LNCaP clone FGC (cell line): ENCODE measurements at places on chromosomes 6 and 20.

GRCh38 chr6:96469312-96469711 is 52.3 kb upstream of the UFL1 start:
- no peak for DNase-seq

GRCh38 chr6:53630533-53631226 is 34.9 kb downstream of the KLHL31 start:
- DNase-seq, result no peak

GRCh38 chr6:127637830-127638409 is 60.9 kb downstream of the C6orf58 start:
- DNase-seq, result no peak

DNA sequence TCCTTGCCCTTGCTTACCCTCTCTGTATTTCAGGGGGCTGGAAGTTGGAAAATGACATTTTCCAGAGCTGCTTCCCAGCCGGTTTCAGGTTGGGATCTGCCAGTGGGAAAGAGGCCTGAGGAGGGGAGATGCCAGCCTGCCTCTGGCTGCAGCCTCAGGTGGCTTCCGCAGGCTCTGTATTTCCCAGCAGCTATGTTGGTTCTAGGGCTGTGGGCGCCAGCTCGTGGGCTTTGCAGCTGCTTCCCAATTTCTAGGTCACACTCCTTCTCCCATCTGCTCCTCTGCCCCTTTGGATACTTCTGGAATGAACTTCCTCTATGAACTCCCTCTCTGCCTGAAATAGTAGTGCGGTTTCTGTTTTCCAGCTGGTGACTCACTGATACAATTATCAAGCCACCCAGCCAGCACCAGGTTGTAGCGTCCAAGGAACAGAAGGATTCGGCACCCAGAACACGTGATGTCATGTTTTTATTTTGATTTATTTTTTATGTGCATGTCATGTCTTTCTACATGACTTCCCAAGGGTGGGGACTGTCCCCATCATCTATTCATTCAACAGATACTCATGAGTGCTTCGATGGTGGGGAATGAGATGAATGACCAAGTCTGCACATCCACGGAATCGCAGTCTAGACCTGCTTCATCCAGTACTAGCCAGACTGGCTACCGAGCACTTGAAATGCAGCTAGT is 38.0 kb downstream of the TGM2 start:
- no peak for DNase-seq

- no peak for DNase-seq
Observed at GRCh38 chr6:15493437-15494168, 169.2 kb downstream of the DTNBP1 start.

DNA sequence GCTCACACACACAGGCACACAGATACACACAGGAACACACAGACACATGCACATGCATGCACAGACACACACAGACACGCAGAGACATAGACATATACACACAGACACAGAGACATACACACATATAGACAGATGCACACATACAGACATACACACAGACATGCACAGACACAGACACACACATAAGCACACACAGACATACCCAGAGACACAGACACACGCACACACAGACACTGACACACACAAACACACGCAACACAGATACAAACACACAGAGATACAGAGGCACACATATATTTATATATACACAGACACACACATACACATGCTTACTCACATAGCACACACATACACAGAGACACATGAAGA is 158.4 kb downstream of the LY86 start:
- no peak for DNase-seq

DNA sequence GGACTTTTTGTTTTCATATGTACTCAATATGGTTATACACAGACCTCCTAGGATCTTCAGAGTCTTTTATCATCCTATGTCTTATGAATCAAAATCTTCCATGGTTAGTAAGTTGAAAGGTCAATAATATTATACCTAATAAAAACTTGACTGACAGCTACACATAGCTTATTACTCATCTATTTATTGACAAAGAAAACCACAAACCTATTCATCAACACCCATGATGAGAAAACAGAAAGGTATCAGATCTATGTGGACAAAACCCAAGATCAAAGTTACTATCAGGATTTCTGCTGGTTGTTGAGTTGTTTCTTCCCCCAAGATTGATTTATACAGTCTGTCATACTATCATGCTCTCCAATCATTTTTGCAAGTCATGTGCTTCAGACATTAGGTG is 460.1 kb upstream of the MANEA start:
- no peak for DNase-seq

DNA sequence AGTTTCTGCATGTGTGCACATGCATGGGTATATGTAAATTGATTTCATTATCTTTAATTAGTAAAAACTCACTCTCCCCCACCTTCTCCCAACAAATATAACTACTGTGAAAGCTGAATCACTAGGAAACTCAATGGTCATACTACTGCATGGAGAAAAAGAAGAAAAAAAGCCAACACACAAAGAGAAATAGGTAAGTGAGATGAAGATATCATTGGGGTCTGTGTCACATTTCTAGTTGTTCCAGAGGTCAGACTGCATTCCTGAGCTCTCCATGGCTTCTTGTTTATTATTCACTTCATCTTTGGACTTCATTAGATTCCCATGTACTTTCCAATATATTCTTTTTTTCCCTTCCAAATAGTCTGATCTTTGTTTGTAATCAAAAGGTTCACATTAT is 98.2 kb downstream of the PTPRK start:
- no peak for DNase-seq

DNA sequence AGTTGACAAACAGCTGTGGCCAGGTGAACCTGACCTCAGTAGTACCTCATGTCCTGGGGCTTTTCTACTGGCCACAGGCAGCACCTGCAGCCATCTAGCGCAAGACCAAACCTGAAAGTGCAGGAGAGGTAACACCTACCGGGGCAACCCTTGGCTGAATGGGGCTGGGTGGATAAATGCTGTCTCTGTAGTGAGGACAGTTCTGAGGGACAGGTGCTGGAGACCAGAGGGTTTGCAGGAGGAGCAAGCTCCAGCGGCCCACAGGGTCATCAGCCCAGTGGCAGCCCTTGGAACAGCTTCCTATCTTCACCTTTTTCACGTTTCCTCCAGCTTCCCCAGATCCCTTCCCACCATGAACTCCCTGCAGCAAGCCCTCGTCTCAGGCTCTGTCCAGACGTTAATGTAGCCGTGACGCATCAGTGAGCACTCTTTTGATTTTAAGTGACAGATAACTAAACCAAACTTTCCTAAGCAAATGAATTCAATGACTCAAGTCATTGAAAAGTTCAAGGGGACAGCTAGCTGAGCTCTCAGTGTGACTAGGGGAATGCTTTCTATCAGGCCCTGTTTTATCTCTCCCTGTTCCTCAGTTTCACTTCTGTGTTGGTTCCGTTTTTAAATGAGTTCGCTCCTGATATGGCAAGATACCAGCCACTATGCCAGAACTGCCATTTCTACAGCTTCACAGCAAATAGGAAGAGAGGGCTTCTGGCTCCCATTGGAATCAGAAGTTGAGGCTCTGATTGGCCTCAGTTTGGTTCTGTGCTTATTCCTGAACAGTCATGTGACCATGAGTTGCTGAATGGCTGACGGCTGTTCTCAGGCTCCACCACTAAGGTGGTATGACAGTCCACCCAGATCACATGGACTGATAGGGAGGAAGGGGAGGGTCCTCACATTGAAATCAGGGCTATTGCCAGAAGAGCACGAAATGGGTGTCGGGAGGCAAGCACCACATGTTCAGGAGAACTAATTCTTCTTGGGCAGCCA is 12.1 kb upstream of the PFDN4 start:
- no peak for DNase-seq

- no peak for DNase-seq
Observed at GRCh38 chr6:140663094-140663493, 1288.6 kb upstream of the CITED2 start.

GRCh38 chr6:35049900-35050756 is 91.0 kb downstream of the TCP11 start:
- no peak for DNase-seq

DNA sequence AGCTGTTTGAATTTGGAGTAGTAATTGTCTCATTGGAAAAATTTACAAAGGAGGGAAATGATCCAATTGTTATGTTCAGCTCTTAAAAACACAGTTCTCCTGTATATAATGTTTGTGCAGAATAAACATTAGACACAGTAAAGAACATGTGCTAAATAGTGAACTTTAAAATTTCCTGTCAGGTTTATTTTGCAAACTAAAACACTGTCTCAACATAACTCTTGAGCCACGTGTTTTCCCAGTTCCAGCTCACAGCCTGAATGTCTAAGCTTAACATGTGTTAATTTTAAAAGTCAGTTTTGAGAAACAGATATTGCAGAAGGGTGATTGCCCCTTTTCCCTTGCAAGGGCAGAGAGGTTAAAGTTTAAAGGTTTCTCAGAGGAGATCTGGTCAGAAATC is 20.6 kb downstream of the EPHA7 start:
- no peak for DNase-seq

DNA sequence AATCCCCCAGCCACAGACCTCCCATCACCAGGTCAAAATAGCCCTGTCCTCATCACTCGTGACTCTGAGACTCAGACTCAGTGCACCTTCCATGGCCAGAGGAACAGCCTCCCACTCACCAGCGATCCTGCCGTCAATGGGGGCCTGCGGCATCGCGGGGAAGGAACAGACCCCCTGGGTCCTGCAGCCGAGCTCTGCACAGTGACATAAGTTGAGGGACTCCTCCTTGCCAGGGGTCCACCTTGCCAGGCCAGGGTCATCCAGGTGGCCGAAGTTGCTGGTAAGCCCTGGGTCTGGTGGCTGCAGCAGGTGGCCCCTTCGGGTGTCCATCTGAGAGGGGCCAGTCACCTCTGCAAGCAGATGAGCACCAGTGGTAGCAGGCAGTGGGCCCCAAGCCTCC is 16.3 kb downstream of the ETV7 start:
- no peak for DNase-seq

GRCh38 chr6:129920103-129920798 is 59.1 kb upstream of the TMEM244 start:
- DNase-seq, result no peak

DNA sequence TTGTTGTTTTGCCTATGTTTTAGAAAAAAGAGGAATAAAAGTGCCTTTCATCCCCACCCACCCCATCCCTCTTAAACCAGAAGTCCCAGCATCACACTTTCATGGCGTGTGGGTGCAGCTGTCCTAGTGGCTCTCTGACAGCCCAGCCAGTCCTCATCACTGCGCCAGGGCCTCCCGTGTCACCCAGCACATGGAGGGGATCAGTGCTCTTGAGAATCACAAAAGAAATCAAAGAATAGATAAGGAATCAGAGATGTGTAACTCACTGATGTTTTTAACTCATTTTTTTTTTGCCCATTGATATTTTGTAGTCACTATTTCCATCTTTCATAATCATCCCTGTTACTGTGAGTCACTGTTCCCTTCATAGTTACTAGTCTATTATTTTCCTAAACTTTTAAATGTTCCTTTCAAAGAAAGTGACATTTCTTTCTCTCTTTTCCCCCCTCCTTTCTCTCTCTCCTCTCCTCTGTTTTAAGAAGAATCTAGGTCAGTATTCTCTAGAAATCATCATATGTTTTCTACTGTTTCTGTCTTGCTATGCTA is 78.6 kb downstream of the AIG1 start:
- DNase-seq, result no peak

- no peak for DNase-seq
Observed at GRCh38 chr6:123570813-123571684, 65.7 kb downstream of the TRDN start.

GRCh38 chr20:43988451-43988850 is 73.8 kb downstream of the TOX2 start:
- no peak for DNase-seq

GRCh38 chr6:166266336-166266735 is 41.9 kb downstream of the PRR18 start:
- DNase-seq, result no peak

GRCh38 chr6:20811109-20811761 is 277.0 kb downstream of the CDKAL1 start:
- DNase-seq, result no peak

- DNase-seq, result no peak
Observed at GRCh38 chr6:41814629-41815028, 27.1 kb downstream of the TOMM6 start.

DNA sequence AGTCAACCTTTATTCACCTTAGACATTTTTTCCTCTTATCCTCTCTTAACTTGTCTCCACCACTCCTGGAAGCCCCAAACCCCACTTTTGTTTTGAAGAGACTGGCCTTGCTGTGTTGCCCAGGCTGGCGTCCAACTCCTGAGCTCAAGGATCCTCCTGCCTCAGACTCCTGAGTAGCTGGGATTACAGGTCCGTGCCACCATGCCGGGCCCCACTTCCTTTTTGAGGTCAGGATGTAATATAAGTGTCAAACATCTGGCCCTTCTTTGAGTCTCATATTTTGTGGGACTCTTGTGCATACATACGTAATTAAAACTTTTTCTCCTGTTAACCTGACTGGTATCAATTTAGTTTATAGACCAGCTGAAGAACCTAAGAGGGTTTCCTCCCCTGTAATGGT is 1.4 kb upstream of the CDK19 start:
- no peak for DNase-seq

DNA sequence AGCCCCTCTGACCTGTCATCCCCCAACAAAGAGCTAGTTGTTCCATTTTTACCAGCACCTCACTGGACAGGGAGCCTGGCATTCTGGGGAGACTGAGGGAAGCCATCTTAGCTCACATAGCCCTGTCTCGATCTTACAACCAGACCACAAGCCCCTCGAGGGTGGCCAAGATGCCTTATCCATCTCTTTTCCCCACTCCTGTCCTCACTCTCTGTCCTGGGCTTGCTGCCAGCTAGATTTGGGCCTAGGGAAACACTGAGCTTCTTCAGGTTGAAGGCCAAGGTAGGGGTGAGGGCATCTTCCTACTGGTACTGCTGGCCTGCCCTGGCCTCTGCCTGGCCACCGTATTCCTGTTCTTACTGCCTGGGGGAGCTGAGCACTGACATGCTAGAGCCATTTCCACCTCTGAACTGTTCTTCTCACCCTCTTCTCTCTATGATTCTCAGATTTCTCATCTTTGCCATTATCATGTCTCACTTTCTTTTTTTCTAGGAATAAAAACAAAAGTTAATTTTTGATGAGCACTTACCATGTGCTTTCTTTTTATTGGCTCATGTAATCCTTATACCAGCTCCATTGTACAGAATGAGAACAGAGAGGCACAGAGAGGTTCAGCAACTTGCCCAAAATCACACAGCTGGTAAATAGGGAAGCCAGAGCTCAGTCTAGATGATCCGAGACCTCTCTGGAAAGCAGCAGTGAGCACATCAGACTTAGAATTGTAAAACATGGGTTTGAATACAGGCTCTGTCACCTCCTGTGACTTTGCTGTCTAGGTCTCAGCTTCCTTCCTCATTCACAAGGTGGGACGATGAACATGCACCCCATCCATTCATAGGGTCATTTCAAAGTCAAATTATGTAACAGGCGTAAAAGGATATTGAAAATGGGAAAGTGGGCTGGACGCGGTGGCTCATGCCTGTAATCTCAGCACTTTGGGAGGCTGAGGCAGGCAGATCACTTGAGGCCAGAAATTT is 28.7 kb downstream of the FGD2 start:
- no peak for DNase-seq

DNA sequence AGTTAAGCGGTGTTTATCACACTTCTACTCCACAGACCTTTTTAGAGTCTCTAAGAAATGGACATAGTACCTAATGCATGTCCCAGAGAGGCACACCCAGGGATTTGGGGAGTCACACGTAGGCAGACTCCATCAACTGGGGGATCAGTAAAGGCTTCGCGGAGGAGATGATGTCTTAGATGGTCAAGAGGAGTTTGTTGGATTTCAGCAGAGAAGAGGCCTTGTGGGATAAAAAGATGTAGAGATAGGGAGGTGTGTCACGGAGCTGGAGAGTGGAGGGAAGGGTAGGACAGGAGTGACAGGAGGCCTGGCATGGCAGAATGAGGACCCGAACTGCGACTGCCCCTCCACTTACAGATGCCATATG is 9.1 kb downstream of the DYNLRB1 start:
- no peak for DNase-seq

- DNase-seq, result no peak
Observed at GRCh38 chr6:26342106-26343004, 22.6 kb upstream of the BTN3A2 start.
